OCI-M1 (cell line): ENCODE measurements at places on chromosomes 2 and 18.

- no peak for DNase-seq
These were observed 101.3 kb upstream of the BCL2L11 start for GRCh38 chr2:111019381-111019780.

GRCh38 chr2:37616677-37617005, 54.8 kb downstream of the CDC42EP3 start:
- DNase-seq: no peak

DNA sequence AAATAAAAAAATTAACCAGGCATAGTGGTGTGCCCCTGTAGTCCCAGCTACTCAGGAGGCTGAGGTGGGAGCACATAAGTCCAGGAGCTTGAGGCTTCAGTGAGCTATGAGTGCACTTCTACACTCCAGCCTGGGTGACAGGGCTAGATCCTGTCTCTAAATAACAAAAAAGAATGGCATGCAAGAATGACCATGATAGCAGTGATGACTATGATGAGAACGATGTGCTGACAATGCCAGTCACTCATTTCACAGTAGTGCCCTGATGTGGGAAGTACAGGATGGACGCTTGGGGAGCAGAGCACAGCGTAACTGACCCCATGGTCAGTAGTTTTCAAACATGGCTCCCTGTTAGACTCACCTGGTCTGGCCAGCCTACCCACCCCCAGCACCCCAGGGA, 139.1 kb downstream of the VAPA start:
- DNase-seq: no peak

- no peak for DNase-seq
These were observed 199.2 kb upstream of the SMAD2 start for GRCh38 chr18:48129621-48130082.

DNA sequence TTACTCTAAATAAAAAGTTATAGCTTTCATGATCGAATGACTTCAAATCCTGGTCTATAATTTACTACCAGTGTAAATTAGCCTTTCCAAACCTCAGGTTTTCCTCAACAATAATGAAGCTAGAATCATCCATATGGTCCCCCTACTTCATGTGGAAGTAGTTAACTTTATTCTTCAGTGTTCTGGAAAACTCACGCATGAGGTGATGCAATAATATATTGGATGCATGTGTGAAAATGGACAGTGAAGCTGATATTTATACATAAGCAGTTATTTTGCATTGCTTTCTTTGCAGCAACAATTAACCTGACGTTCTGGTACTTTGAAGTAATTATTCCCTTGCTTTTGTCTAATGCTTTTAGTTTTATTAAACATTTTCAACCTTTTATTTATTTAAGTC, 18.6 kb upstream of the UNC80 start:
- no peak for DNase-seq

DNA sequence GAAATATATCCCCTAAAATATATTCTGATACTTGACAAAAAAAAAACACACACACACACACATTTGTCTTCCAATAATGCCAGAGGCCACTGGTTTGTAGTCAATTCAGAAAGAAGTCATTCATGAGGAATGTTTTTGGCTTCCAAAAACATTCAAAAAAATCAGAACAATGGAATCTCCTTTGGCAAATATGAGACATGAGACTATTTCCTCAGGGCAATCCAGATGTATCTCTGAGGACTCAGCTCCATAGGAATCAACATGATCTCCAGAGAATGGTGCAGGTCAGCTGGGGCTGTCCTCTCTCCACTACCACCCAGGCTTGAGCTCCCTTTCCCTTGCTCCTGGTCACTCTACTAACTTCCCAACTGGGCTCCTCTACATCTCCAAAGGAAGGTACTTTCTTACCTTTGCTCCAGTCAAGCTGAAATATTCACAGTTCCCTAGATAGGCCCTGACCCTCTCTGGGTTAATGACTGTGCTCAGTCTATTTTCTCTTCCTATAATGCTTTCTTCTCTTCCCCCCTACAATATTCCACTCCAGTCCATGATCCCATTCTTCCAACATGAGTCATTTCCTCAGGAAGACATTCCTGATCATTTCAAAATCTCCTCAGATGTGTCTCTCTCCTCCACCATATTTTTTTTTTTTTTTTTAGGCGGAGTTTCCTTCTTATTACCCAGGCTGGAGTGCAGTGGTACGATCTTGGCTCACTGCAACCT, 145.3 kb downstream of the C1D start:
- DNase-seq: no peak

- DNase-seq: no peak
These were observed 489.4 kb downstream of the LRP1B start for GRCh38 chr2:141641462-141641861.

DNA sequence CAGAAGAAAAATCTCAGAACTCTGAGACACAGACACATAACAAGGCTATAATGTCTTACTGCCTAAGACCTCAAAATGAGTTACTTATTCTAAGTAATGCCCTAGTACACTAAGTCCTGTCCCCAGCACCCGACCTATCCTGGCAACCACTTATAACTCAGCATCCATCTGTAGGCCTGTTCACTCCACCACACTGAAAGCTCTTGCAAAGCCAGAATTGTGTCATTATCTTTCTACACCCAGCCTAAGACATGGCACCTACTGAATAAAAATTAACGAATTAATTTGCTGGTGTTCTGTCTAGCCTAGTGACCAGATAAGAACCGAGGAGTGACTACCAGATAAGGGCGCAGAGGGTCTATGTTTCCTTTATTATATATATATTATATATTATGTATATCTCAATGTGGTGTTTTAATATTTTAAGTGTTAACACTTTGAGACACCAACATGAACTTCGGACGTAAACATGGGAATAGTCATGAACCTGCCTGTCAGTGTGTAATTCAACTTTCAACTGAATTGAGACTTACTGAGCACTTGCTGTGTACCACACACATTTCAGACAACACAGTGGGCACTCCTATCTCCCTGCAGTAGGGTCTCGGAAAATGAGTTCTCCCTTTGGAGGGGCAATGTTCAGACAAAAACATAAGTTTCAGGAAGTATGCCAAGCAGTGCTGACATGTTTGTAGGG, 27.7 kb downstream of the TMEM131 start:
- DNase-seq: no peak

- no peak for DNase-seq
These were observed at the start of gene KCNE4 for GRCh38 chr2:223051693-223052289. Gene KCNE4 (plus strand): TSS chr2:223052190. CDS start chr2:223052831, 641 bp downstream.

DNA sequence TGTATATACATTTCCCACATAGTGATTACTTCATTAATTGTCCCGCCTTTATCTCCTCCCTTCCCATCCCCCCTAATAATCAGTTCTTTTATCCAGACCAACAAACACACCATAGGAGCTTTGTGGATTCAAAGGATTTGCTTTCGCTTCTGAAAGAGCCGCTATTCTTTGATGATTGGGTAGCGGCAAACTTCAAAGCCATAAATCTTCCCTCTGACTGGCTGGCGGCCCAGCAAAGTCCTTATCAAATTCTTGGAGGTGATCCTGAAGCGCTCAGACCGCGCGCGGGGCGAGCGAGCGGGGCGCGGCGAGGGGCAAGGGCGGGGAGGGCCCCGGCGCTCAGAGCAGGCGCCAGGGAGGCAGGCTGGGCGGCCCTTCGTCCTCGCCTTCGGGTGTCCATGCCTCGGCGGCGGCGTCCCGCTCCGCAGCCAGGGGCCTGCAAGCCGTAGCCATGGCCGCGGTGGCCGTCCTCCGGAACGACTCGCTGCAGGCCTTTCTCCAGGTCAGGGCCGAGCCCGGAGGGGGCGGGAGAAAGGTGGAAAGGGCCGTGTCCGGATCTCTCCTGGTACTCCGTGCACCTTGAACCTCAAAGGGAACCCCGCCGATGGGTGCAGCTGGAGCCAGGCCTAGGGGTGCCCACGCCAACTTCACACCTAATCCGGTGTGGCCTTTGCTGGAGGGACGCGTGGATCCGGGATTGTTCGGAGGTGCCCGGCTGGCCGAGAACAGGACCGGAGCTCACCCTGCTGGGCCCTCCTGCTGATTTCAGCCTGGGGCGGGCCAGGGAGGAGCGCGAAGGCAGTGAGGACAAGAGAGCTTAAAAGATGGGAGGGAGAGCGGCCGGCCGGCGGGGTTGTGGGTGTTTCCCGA, at the start of gene SP5:
Gene SP5 (plus strand): TSS at position 276 of the 870 bp plus-strand sequence. CDS start 176 bp downstream, at position 452.
- peak; percentile 91 for DNase-seq

- DNase-seq: no peak
These were observed 149.3 kb downstream of the COL6A3 start for GRCh38 chr2:237264480-237265219.

- peak; percentile 44 for DNase-seq
These were observed 28.4 kb downstream of the NRXN1 start for GRCh38 chr2:51003345-51004192.

DNA sequence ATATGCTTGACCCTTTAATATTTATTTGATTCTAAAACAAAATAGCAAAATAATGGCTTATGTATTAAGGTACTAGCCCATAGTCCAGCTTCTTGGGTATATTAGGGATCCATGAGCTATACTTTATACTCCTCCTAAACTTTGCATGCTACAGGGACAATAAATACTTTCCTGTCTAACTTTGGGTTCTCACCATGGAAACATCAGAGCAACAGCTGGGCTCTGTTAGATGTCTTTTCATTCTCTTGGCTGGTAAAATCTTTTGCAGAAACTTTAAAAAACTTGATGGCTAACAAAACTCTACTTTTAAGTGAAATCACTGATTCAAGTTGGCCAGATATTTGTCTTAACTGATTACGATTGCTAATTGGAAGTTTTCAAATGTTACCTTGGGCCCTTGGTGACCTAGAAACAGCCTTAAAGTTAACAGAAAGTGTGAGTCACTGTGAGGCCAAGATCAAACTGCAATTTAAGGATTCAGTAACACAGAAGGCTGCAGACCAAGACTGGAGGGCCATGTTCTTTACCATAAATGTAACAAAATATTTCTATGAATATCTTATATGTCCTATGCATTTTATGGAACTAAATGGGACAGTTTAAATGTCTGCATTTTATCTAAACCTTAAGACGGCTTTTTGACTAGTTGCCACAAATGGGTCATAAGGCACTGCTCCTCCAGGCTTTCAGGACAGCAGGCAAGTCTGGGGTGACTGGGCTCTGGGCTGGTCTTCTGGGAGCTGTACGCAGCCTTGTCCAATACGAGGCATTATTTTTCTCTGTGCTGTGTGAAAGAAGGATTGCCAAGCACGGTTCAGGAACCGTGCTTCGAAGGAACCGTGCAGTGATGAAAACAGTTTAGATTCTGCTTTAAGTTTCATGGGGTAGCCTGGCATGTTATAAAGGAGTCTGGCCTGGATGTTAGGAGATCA, 188.5 kb downstream of the TPGS2 start:
- DNase-seq: no peak

DNA sequence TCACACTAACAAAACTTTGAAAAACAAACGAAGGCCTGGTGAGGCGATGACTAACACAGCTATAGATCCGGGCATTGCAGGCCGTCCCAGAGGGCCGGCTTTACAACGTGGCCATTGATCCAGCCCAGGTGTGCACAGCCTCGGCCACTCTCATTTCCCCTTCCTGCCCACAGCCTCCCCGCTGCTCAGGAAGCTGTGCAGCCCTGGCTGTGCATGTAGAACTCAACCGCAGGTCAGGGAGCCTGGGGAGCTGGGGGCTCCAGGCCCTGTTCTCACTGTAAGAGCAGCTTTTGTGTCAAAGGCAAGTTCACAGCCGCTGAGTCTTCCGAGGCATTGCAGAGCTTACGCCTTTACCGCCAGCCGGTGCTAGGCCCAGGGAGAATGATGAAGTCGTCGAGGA, 87.2 kb downstream of the LONRF2 start:
- DNase-seq: no peak

DNA sequence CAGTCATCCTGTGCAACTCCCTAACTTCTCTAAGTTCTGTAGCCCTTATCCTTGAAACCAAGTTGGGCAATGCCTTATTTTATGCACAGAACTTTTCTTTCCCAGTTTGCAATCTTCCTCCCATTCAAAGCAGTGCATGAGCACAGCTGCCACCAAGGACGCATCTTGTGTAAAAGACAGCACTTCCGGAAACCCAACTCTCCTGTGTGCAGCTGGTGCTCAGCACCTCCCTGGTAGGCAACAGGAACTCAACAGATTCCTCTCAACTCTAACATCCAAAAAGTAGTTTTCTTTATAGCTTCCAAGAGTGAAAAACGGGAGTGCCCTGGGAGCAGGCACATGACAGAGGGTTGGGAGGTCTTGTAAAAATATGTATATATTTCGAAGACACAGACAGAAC, 2.2 kb downstream of the TMEM18 start:
- DNase-seq: no peak

GRCh38 chr2:101173707-101174295, 22.6 kb upstream of the TBC1D8 start:
- DNase-seq: no peak

GRCh38 chr2:239765911-239766310, 259.2 kb downstream of the NDUFA10 start:
- no peak for DNase-seq

GRCh38 chr18:75405351-75405750, 22.2 kb downstream of the SMIM21 start:
- no peak for DNase-seq

- no peak for DNase-seq
These were observed 366.9 kb upstream of the HNRNPA3 start for GRCh38 chr2:176845718-176846117.

DNA sequence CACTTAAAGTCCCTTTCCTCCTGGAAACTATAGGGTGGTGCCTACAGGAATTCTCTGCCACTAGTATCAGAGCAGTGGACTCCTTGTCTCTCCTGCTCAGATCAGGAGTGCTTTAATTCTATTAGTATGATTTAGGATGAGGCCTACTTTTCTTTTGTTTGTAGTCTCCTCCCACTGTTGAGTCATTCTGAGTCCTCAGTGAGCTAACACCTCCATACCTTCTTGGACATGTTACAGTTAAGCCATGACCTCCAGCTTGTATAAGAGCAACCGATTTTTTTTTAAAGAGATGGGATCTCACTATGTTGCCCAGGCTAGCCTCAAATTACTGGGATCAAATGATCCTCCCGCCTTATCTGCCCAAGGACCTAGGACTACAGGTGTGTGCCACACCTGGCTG, 48.7 kb upstream of the OTOF start:
- DNase-seq: no peak

GRCh38 chr2:241598487-241598886, 38.5 kb downstream of the THAP4 start:
- peak; percentile 28 for DNase-seq

- no peak for DNase-seq
These were observed 111.3 kb downstream of the TSN start for GRCh38 chr2:121866789-121867188.

GRCh38 chr2:212609479-212609878, 70.9 kb upstream of the ERBB4 start:
- DNase-seq: no peak

- peak; percentile 69 for DNase-seq
These were observed 595 bp upstream of the HDHD2 start for GRCh38 chr18:47150824-47151366.

- DNase-seq: peak; percentile 14
These were observed 319.2 kb downstream of the GULP1 start for GRCh38 chr2:188610827-188611226.

- peak; percentile 89 for DNase-seq
These were observed 793 bp downstream of the NR4A2 start for GRCh38 chr2:156331572-156332283.

DNA sequence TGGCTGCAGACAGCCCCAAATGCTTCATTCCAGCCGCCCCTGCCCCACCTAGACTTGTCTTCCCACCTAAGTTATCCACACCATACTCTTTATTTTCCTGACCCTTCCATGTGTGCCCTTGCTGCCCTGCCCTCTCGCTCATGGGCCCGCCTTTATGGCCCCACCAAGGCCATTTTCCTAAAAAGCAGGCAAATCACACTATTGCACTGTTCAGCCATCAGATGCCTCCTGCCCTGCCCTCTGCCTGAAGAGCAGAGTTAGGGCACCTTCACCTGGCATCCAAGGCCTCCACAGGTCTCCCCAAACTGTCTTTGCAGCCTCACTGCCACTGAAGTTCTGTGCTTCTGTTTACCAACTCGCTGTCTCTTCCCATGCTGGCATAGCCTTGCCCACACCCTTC, 496.7 kb downstream of the EIPR1 start:
- DNase-seq: no peak
